ENCODE measurements at places on chromosomes 3 and 15.

DNA sequence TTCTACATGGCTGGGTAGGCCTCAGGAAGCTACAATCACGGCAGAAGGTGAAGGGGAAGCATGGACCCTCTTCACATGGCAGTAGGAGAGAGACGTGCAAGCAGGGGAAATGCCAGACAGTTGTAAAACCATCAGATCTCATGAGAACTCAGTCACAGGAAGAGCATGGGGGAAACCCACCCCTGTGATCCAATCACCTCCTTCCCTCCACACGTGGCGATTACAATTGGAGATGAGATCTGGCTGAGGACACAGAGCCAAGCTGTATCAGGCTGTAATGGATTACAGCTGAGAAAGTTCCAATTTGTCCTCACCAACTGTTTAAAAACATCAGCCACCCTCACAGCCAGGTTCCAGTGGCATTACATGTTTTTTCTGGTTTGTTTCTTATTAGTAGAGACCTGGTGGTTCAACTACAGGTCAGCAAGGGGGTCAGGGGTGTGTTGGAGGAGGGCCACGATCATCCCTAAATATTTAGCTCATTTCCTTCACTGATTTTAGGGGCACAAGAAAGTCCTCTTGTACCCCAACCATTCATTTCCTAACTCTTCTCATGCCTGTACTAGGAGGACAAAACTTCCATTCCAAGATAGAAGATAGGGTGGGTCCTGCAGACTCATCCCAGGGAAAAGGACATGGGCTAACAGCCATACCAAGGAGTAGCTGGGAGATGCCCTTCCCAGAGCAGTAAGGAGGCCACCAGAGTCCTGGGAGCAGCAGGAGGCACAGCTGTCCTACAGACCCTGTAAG is 54.4 kb downstream of the ANXA2 start:
- no peak for DNase-seq

- DNase-seq, result no peak
Measured at GRCh38 chr3:77038930-77039605, 831 bp upstream of the ROBO2 start.

GRCh38 chr3:55795746-55796145 is 308.6 kb upstream of the WNT5A start:
- no peak for DNase-seq

- no peak for DNase-seq
Measured at GRCh38 chr15:38547255-38547997, 17.2 kb downstream of the RASGRP1 start.

DNA sequence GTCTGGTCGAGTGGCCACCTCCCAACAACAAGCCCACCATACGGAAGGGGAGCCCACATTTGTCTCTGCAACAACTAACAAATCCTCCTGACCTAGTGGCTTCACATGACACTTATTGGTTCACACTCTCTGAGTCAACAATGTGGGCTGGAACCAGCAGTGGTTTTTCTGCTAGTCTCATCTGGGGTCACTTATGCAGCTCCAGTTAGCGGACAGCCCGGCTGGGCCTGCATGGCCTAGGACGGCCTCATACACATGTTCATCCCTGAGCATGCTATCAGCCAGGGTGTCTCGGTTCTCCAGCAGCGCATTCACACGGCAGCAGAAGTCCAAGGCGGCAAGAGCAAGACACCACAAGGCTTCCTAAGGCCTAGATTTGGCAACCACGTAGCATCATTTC is 281.7 kb downstream of the XXYLT1 start:
- DNase-seq, result no peak

DNA sequence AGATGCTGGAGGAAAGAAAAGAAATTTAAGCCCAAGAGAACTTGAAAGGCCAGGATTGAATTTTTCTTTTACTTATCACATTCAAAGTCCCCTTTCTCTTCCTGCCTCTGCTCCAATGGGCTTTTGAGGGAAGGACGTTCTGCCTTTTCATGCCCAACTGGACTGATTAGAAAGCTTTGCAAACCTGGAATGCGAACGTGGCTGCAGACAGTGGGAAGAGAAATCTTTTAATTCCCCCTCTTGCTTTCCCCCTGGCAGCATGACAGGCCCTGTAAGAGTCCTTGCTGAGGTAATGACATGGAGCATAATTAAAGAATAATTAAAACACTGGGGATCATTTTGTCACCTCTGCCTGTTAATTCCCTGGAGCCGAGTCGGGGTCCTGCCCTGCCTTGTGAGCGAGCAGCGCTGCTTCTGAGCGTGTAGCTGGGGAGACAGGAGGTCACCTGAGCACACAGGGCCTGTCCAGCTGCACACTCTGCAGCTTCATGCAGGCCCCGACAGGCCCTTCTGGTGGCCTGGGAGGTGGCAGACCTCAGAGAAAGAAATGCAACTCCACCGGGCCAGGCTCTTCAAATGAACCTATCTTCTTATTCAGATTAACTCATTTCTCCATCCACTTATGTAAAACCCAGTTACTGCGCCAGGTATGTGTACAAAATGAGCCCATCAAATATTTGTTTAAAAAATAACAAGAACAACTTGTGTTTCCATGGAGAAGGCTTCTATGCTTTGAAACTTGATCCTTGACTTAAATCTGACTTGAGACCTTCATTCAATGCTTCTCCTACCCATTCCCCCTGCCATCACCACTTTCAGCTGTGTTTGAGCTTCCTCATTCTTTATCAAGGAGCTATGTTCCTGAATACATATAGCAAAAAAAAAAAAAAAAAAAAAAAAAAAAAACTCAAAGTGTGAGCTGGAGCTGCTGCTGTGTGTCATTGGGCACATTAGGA is 628.2 kb upstream of the CFAP20DC start:
- DNase-seq, result no peak

- no peak for DNase-seq
Measured at GRCh38 chr3:123421353-123422174, 27.3 kb downstream of the ADCY5 start.

- no peak for DNase-seq
Measured at GRCh38 chr15:69871511-69872134, 226.1 kb downstream of the TLE3 start.

DNA sequence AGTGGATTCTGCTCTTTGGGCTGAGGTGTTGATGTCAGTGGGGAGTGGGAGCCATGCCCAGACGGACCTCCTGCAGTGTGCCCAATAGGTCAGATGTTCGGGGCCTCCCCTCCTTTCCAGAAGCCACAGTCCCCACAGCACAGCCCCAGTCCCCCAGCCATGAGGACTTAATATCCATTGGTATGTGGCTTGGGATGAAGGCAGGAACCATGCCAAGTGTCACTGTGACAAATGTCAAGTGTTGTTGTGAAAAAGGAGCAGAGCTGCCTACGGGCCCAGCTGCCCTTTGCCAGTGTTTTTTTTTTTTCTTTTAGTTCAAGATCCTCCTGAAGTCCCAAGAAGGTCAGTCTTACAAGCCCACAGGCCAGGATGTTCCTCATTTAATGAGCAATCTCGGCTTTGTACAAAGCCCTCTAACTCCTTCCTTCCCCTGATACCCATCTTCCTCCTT is 12.2 kb downstream of the SEMA3G start:
- DNase-seq, result no peak
